ENCODE measurements at places on chromosomes 16 and 17.

- DNase-seq, result no peak
Measured at GRCh38 chr17:2295575-2295974, 8.0 kb downstream of the SMG6 start.

GRCh38 chr17:40056379-40057015, 2.3 kb upstream of the MED24 start:
- no peak for DNase-seq

DNA sequence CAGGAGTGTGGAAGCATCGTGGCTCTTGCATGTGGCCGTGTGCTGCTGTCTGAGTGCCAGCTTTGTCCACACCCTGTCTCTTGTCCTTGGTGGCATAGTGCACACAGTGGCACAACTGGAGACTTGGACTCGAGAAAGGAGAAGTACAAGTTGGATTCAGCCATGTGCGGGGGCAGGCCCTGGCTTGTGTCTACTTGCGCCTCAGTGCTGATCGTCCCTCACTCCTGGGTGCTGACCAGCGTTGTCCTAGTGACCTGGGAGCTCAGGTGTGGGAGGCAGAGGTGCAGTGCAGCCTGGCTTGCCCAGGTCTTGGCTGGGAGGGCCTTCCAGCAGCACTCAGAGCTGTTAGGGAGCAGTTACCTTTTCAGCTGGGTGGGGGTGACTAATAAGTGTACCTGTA, 20.6 kb downstream of the MPRIP start:
- DNase-seq, result no peak

DNA sequence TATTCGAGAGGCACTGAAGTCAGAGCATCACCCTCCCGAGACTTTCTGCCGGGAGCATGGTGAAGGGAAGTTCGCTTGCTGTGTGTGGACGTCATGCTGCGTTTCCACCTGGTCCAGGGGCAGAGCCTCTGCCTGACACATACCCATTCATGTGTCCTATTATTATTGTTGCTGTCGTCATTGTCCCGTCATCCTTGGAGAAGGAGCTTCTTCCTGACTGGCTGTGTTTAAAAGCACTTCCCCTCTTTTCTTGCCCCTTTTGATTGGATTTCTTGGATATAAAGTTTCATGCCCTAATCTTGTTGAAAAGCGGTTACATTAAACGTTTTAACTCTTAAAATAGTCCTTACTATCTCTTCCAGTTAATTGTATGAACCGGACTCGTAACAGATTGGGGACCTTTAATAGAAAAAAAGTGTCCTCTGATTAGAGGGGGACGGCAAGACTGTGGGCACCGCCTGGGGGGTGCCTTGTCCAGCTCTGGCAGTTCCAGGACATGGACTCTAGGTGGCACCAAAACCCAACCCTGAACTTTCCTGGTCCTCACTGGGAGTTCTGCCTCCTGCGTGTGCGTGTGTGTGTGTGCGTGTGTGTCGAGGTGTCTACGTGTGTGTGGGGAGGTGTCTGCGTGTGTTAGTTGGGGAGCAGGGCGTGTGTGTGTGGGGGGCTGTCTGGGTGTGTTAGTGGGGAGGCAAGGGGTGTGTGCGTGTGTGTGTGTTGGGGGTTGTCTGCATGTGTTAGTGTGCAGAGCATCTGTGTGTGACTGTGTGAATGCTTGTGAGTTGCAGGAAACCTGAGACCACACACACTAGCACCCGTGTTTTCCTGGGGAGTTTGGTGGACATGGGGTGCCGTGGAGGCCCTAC, 133.3 kb upstream of the CIBAR2 start:
- no peak for DNase-seq

GRCh38 chr16:56038564-56039098, 152.7 kb upstream of the GNAO1 start:
- DNase-seq, result no peak

- DNase-seq, result no peak
Measured at GRCh38 chr17:16444258-16444886, 29.0 kb downstream of the TRPV2 start.

DNA sequence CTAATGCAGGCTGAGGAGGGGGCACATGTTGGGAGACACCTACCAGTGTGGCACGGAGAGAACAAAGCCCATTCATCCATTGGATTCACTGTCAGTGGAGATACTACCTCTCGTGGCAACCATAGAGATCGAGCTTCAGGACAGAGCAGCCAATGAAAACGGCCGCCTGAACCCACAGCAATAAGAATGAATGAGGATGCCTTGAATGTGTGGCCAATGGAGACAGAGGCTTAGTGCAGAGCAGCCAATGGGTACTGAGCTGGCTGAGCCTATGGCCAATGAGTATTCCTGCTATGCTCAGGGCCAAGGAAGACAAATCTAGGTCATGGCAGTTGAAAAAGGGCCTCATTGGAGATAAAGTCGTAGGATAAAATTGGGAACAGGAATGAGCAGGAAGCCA, 10.9 kb downstream of the ARHGEF15 start:
- no peak for DNase-seq

DNA sequence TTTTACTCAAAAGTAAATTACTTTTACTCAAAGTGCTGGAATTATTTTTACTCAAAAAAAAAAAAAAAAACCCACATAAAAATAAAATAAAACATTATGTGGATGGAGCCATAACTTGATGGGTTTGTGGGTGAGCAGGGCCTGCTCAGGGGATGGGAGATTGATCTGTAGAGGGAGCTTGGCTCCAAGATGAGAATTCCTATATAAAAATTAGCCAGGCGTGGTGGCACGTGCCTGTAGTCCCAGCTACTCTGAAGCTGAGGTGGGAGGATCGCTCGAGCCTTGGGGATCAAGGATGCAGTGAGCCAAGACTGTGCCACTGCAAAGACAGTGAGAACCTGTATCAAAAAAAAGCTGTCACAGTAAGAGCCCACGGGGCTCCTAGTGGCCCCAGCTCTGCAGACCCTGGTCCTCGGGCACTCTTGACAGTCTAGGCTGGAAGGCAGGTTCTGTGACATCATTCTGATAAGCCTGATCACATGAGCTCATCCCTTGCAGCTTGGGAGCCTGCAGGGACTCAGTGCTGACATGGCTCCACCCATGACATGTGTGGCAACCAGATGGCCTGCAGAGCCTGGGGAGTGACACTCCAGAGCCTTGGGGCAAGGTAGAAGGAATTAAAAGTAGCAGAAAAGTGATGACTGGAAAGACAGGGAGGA, 42.5 kb downstream of the ST3GAL2 start:
- DNase-seq, result no peak

DNA sequence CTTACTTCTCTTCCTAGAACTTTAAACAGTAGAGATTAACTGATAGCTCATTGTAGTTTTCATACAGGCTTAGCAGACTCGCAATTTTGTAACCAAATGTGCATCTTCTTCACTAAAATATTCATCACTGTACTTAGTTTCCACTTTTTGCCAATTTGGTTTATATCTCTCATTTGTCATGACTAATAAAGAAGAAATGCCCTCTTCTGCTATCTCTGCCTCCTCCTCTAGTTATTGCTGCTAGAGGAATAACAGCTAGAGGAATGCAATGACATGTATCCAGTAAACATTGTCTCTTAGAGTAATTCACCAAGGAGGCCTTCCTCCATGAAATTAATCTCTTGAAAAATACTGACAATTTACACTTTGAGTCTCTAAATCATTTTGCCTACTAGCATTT, 115.5 kb upstream of the COX10 start:
- DNase-seq, result no peak

DNA sequence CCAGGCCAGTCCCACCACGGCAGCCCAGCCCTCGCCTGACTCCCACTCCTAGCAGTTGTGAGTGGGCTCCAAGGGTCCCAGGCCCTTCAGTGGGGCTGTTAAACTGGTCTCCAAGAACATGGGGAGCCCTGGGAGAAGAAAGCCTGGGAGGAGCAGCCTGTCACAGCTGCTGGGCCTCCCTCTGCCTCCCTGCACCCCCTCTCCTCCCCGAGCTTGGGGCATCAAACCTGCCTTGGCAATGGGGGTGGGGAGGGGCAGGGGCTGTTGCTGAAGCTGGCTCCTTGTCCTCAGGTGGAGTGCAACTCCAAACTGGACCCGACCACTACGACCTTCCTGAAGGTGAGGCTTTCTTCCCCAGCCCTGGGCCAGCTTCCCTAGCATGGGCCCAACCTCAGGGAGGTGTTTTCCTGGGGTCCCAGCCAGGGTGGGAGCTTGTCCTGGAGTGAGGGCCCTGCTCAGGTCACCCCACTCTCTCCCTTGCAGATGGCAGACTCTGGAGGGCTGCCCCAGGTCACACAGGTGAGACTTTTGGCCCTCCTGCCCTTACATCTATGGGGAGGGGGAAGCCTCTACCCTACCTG, 6.6 kb upstream of the SETD6 start:
- DNase-seq, result no peak

DNA sequence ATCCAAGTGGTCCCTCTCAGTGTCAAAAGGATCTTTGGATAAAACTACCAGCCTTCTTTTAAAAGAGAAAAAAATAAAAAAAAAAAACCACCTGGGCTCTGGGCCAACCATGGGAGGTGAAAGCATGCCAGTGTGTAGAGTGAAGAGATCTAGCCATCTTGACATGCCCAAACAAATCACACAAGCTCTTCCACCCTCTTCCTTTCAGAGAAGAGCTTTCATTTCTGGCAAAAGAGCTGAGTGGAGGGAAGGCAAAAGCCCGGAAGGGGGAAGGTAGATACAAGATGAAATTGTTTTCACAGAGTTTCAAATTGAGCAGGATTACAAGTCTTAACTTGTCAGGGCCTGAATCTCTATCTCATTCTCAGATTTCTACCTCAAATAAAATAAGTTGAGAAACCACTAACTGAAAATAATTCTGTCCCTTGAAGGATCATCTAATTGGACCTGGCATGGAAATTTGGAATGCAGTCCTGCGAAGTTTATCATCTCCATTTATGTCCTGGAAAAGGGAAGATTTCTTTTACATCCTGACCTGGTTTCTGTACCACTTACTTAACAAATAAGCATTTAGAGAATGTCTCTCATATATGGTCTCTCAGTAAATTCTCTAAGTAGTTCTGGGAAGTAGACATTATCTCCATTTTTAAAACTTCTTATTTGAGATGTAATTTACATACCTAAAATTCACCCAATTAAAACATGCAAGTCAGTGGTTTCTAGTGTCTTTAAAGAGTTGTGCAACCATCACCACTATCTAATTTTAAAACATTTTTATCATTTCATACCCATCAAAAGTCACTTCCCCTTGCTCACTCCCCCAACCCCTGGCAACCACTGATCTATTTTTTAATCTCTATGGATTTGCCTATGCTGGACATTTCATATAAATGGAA, 93.7 kb downstream of the TANGO6 start:
- no peak for DNase-seq

DNA sequence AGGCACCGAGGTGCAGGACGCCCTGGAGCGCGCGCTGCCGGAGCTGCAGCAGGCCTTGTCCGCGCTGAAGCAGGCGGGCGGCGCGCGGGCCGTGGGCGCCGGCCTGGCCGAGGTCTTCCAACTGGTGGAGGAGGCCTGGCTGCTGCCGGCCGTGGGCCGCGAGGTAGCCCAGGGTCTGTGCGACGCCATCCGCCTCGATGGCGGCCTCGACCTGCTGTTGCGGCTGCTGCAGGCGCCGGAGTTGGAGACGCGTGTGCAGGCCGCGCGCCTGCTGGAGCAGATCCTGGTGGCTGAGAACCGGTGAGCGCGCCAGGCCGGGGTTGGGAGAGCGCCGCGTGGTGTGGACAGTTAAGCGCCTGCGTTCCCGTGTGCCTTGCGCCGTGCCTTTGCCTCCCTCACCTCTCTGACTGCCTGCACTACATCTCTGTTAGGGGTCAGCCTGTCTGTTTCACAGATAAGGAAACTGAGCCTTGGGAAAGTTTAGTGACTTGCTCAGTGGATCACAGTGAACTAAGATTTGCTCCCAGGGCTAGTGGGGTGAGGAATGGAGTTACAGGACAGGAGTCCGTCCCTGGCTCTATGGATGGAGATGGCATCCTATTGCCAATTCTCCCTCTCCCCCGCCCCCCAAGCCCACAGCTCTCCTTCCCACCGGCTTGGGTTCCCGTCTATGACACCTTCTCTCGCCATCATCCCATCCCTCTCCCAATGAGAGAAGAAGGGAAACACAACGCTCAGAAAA, 880 bp downstream of the SARM1 start:
- DNase-seq, result no peak

- no peak for DNase-seq
Measured at GRCh38 chr16:31874366-31875111, 932 bp downstream of the ZNF267 start.
